Gastrocnemius medialis (tissue), 4 donors: ENCODE measurements at places on chromosomes 5 and 9. TPM values are rescaled to one million over a fixed set of nuclear protein-coding genes. Genes with fewer than 3 reads are reported as not detected.

- no peaks in the 10 kb centered on the region for H3K36me3 ChIP-seq
- H3K4me3 ChIP-seq: no peak overlapping the region
- DNase-seq: no peak
- no peaks in the 10 kb centered on the region for H3K4me1 ChIP-seq
- no peak overlapping the region for H3K27ac ChIP-seq
- H3K27me3 ChIP-seq: no peaks in the 10 kb centered on the region
These were observed 27.4 kb downstream of the ASTN2 start for GRCh38 chr9:117387422-117387821.

DNA sequence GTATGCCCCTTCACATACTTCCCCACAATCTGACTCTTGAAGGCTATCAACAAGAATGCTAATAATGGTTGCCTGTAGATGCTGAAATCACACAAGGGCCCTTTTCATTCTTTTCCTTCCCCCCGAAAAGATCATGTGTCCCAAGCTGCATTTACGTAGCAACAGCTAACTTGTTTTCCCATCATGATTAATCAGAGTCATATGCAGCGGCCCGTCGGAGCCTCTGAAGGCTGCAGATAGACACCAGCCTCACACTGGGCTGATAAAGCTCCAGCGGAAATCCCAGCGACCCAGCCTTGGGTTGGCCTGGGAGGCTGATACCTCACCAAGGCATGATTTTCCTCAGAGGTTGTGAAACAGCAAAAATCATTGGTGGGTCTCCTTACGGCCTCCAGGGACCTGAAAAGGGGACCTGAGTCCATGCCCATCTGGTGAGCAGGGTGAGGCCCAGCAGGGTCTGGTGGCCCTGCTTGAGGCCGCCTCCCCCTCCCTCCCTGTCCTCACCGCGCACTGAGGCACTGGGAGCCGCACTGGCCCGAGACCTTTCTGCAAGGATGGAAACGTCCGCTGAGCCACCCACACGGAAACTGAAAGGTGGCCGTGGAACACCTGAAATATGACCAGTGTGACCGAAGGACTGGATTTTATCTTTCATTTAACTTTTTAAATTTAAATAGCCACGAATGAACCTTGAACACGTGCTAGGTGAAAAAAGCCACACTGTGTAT is 114.2 kb upstream of the PHYKPL start:
- no peak overlapping the region for H3K4me3 ChIP-seq
- H3K4me1 ChIP-seq: no peaks in the 10 kb centered on the region
- no peaks in the 10 kb centered on the region for H3K36me3 ChIP-seq
- no peak for DNase-seq

DNA sequence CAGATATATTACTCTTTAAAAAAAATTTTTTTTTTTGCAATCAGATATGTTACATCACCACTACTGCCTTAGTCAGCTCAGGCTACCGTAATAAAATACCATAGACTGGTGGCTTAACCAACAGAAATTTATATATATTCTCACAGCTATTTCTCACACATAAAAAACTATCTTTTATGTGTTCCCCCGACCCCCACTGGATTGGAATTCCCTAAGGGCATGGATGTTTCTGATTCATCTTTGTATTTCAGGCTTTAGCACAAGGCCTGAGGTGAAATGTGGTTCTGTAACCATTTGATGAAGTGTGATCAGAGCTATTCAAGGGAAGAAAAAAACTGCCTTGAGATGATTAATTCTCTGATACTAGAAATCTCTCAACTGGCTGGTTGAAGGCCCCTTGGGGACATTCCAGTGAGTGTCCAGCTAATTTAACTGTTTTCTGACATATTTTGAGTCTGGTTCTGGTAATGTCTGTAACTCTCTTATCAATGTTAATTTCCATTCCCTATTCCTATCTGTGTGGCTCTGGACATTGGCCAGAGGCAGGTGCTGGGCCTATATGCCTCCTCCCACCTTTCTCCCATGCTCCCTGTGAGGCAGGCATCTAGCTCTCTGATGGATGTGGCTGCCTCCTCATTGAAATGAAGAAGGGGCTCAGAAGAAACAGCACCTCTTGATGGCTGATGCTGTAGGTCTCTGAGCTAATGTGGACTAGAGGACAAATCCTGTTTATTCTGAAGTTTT is 2.5 kb downstream of the CD14 start:
- no peak for DNase-seq
- no peaks in the 10 kb centered on the region for H3K27me3 ChIP-seq
- H3K4me1 ChIP-seq: peaks cover 8% of the 10 kb centered on the region
- H3K36me3 ChIP-seq: no peaks in the 10 kb centered on the region

- H3K36me3 ChIP-seq: no peaks in the 10 kb centered on the region
- peaks cover 14% of the 10 kb centered on the region for H3K27me3 ChIP-seq
- H3K4me1 ChIP-seq: no peaks in the 10 kb centered on the region
- H3K4me3 ChIP-seq: peak overlapping the region; percentile 41
These were observed 438 bp downstream of the SOX30 start for GRCh38 chr5:157651623-157652376.

DNA sequence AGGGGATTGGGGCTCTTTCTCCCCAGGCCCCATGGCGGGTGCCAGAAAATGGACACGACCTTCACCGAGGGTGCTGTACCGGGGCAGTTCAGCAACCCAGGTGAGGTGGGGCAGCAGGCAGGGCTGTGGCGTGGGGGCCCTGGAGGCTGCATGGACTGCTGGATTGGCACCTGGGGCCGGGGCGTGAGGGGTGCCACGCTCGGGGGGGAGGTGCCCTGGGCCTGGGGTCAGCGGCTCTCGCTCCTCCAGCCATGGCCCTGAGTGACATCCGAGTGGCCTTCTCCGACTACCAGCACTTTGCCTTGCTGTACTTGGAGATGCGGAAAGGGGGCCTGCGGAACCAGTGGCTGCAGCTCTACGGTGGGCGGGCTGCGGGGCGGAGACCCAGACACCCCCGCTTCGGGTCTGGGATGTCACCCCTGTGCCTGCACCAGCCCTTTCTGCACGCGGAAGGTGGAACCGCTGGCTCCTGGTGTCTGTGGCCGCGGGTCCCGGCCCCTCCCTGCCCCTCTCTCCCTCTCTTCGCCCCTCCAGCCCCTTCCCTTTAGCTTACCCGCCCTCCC is 1.8 kb downstream of the LCNL1 start:
- no peak overlapping the region for H3K4me3 ChIP-seq
- DNase-seq: no peak
- H3K4me1 ChIP-seq: no peaks in the 10 kb centered on the region
- no peaks in the 10 kb centered on the region for H3K36me3 ChIP-seq
- no peak overlapping the region for H3K27ac ChIP-seq

DNA sequence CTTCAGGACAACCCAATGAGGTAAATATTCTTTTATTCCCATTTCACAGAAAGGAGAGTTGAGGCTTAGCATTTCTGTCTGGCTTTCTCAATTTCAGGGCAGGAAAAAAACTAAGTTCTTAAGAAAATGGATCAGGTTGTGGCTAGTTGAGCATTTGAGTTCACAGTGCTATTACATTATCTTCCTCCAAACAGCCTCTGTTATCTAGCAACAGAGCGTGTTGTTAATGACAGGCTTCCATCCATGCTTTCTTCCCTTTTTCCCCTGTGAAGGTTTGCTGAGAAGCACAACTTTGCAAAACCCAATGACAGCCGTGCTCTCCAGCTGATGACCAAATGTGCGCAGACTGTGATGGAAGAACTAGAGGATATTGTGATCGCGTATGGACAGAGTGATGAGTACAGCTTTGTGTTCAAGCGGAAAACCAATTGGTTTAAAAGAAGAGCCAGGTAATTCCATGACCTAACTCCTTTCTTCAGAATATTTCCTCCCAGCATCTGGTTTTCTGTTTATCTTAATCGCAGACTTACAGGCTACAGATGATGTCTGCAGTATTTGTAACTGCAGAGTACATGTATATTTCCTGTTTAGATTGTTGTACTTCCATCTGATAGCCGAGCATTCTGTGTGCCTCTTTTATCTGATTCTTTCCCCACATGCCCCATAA is 1.5 kb downstream of the THG1L start:
- no peaks in the 10 kb centered on the region for H3K27me3 ChIP-seq
- H3K4me1 ChIP-seq: peaks cover 6% of the 10 kb centered on the region
- no peak overlapping the region for H3K4me3 ChIP-seq
- no peak for DNase-seq
- no peak overlapping the region for H3K27ac ChIP-seq

GRCh38 chr9:38075272-38075671 is 6.2 kb upstream of the SHB start:
- no peaks in the 10 kb centered on the region for H3K36me3 ChIP-seq
- H3K4me1 ChIP-seq: peaks cover 3% of the 10 kb centered on the region
- no peak overlapping the region for H3K4me3 ChIP-seq
- DNase-seq: no peak

GRCh38 chr9:86649913-86650312 is 295.7 kb upstream of the TUT7 start:
- no peak overlapping the region for H3K4me3 ChIP-seq
- DNase-seq: no peak
- no peaks in the 10 kb centered on the region for H3K4me1 ChIP-seq
- no peak overlapping the region for H3K27ac ChIP-seq
- no peaks in the 10 kb centered on the region for H3K27me3 ChIP-seq

- H3K27ac ChIP-seq: no peak overlapping the region
- H3K36me3 ChIP-seq: no peaks in the 10 kb centered on the region
These were observed 192.4 kb downstream of the SEMA6A start for GRCh38 chr5:116382032-116382873.

DNA sequence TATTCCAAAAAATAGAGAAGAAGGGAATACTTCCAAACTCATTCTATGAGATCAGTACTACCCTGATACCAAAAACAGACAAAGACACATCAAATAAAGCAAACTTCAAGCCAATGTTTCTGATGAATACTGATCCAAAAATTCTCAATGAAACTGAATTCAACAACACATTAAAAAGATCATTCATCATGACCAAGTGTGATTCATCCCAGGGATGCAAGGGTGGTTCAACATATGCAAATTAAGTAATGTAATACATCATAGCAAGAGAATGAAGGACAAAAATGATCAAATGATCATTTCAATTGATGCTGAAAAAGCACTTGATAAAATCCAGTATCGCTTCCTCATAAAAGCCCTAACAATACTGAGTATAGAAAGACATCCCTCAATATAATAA is 4.9 kb upstream of the RCL1 start:
- H3K27me3 ChIP-seq: no peaks in the 10 kb centered on the region
- no peak overlapping the region for H3K4me3 ChIP-seq
- peaks cover 5% of the 10 kb centered on the region for H3K4me1 ChIP-seq
- H3K36me3 ChIP-seq: no peaks in the 10 kb centered on the region

GRCh38 chr9:112869041-112869529 is 21.6 kb downstream of the SLC46A2 start:
- H3K27me3 ChIP-seq: no peaks in the 10 kb centered on the region
- peaks cover 7% of the 10 kb centered on the region for H3K36me3 ChIP-seq
- DNase-seq: no peak
- H3K4me3 ChIP-seq: no peak overlapping the region
- H3K27ac ChIP-seq: no peak overlapping the region
- H3K4me1 ChIP-seq: no peaks in the 10 kb centered on the region

DNA sequence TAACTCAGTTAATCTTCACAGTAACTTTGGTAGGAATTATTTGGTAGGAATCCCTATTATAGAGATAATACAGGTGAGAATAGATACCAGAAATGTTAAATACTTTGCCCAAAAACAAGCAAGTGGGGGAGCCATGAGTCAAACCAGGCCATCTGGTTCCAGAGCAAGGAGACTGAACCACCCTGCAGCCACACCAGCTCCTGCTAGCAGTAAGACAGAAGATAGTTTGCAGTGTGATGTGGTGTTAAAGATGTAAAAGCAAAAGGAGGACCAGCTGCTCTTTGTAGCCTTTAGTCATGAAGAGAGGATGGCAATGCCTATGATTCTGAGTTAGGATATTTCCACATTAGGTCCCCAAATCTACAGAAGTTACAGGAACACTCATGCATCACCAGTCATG is 101.4 kb downstream of the PRKACG start:
- no peak overlapping the region for H3K4me3 ChIP-seq
- H3K27ac ChIP-seq: no peak overlapping the region

GRCh38 chr9:86795823-86796553 is 151.3 kb downstream of the GAS1 start:
- no peaks in the 10 kb centered on the region for H3K4me1 ChIP-seq
- peak; percentile 19 for DNase-seq
- peak overlapping the region; percentile 29 for H3K4me3 ChIP-seq
- no peaks in the 10 kb centered on the region for H3K27me3 ChIP-seq
- peak overlapping the region; percentile 46 for H3K27ac ChIP-seq

GRCh38 chr9:12162181-12162815 is 530.9 kb upstream of the TYRP1 start:
- no peaks in the 10 kb centered on the region for H3K36me3 ChIP-seq
- no peak overlapping the region for H3K27ac ChIP-seq
- no peaks in the 10 kb centered on the region for H3K27me3 ChIP-seq

DNA sequence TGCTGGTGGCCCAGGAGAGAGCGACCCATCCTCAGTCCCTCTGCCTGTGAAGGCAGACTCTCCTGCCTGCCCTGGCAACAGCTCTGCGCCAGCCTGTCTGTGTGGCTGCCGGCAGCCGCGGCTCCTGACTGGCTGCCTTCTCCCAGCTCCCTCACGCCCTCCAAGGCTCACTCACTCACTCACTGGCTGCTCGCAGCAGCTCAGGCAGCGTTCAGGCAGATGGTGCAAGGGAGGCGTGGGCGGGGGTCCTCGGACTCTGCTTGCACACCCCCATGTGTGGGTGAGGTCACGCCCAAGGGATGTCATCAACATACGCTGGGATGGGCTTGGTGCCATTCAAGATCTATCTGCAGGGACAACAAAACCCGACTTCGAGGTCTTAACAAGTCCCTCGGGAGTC is 66.7 kb downstream of the DAB2IP start:
- no peaks in the 10 kb centered on the region for H3K36me3 ChIP-seq
- no peaks in the 10 kb centered on the region for H3K27me3 ChIP-seq
- no peak for DNase-seq
- H3K27ac ChIP-seq: no peak overlapping the region
- peaks cover 93% of the 10 kb centered on the region for H3K4me1 ChIP-seq
- H3K4me3 ChIP-seq: no peak overlapping the region

Gene SLC22A4
- 5.7 TPM for total RNA-seq

Gene LURAP1L
- 0.75 TPM for total RNA-seq

Gene CKMT2
- 1,081 TPM for total RNA-seq

Gene CORO2A
- total RNA-seq: 0.29 TPM

Gene KIF4B
- not detected for total RNA-seq

Gene CCDC112
- total RNA-seq: 2.1 TPM

Gene C9orf152
- total RNA-seq: not detected

Gene GMCL2
- total RNA-seq: not detected

Gene PCDHB5
- total RNA-seq: 1.5 TPM

Gene CDC20B
- not detected for total RNA-seq

Gene TRAPPC13
- 17.5 TPM for total RNA-seq

Gene ESM1
- total RNA-seq: 0.46 TPM
